ENCODE measurements at places on chromosomes 2 and 18. TPM values are rescaled to one million over a fixed set of nuclear protein-coding genes. Genes with fewer than 3 reads are reported as not detected.

DNA sequence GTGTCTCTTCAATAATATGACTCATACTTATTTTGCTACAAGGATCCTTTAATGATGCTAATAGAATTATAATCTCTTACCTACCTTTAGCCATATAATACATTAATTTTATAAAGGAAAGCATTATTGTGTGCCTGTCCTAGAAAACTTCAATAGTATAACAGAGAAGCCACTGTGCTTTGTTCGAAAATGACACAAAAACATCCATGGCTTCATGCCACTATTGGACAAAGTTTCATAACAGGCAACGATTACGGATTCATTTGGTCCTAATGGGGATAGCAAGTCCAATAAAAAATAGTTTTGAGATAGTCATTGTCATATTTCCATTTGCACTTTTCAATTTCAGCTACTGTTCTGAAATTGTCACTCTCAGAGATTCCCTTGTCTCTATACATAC lies 52.5 kb upstream of the CCDC150 start:
- DNase-seq = no peak
- peaks cover 2% of the 10 kb centered on the region for H3K36me3 ChIP-seq
- peaks cover 18% of the 10 kb centered on the region for H3K4me1 ChIP-seq
- H3K4me3 ChIP-seq = no peak overlapping the region
- no peak overlapping the region for H3K27ac ChIP-seq
- H3K27me3 ChIP-seq = no peaks in the 10 kb centered on the region

The MREG gene
- total RNA-seq = 26.8 TPM

DNA sequence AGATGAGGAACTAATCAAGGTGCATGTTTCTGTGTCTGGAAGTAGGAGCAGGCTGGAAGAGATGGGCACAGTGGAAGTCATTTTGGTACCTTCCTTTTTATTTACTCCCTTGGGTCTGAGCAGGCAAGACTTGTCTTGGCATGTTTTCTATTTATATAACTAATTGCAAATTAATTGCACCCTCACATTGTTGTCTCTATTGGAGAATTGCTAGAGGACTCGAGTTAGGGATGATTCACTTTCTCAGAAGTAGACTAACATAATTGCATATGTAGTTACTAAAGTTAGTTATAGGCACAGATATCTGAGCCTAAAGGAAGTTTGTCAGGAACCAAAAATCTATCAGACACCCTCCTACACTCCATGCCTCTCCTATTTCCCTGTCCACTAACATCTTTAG lies 92.8 kb upstream of the NRP2 start:
- no peak overlapping the region for H3K4me3 ChIP-seq
- peaks cover 1% of the 10 kb centered on the region for H3K36me3 ChIP-seq
- no peak for DNase-seq
- no peaks in the 10 kb centered on the region for H3K27me3 ChIP-seq
- no peak overlapping the region for H3K27ac ChIP-seq

GRCh38 chr2:239252801-239253200 lies 148.0 kb downstream of the HDAC4 start:
- H3K27ac ChIP-seq = no peak overlapping the region
- peaks cover 7% of the 10 kb centered on the region for H3K36me3 ChIP-seq
- no peak for DNase-seq
- H3K4me3 ChIP-seq = no peak overlapping the region
- H3K4me1 ChIP-seq = no peaks in the 10 kb centered on the region
- H3K27me3 ChIP-seq = no peaks in the 10 kb centered on the region

DNA sequence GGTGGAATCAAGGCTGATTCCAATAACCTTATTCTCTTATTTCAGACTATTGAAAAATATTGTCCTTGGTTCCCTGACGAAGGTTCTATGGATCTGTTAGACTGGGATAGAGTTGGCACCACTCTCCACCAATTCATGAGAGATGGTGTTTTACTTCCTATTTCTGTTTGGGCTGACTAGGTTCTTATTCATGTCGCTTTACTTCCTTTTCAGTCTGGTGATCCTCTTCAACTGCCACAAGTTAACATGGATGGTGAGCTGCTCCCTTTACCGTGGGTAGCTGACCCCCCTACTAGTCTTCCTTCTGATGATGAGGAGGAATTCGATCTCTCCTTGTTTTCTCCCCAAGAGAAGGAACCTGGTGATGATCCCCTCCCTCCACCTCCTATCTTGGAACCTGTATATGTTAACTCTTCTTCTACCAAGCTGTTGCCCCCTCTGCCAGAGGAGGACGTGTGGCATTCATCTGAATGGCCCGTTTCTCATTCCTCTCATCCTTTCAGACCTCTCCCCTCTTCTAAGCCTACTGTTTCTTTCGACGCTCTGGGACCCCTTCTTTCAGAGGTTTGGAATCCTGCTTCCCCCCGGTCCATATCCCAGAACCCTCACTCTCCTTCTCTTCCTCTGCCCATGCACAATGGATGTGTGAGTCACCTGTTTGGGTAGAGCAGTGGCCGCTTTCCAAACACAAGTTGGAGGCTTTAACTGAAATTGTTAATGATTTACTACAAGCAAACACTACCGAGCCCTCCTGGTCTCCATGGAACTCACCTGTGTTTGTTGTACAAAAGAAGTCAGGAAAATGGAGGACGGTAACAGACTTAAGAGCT lies 13.5 kb upstream of the CNOT11 start:
- no peaks in the 10 kb centered on the region for H3K27me3 ChIP-seq
- peak; percentile 44 for DNase-seq
- H3K27ac ChIP-seq = peak overlapping the region; percentile 99
- H3K4me1 ChIP-seq = peaks cover 43% of the 10 kb centered on the region
- H3K4me3 ChIP-seq = peak overlapping the region; percentile 64
- H3K36me3 ChIP-seq = peaks cover 28% of the 10 kb centered on the region

- no peak overlapping the region for H3K27ac ChIP-seq
- H3K27me3 ChIP-seq = no peaks in the 10 kb centered on the region
- H3K36me3 ChIP-seq = no peaks in the 10 kb centered on the region
- H3K4me1 ChIP-seq = peaks cover 6% of the 10 kb centered on the region
These were observed 274.1 kb upstream of the MC4R start for GRCh38 chr18:60646725-60647124.

- no peak for DNase-seq
- peaks cover under 1% of the 10 kb centered on the region for H3K4me1 ChIP-seq
- no peak overlapping the region for H3K4me3 ChIP-seq
- H3K36me3 ChIP-seq = no peaks in the 10 kb centered on the region
- no peak overlapping the region for H3K27ac ChIP-seq
These were observed 83.9 kb downstream of the LOXHD1 start for GRCh38 chr18:46573156-46573555.

GRCh38 chr2:81901017-81901416 lies 1596.5 kb upstream of the LRRTM1 start:
- H3K4me1 ChIP-seq = peaks cover 9% of the 10 kb centered on the region
- H3K27me3 ChIP-seq = no peaks in the 10 kb centered on the region
- H3K36me3 ChIP-seq = no peaks in the 10 kb centered on the region

DNA sequence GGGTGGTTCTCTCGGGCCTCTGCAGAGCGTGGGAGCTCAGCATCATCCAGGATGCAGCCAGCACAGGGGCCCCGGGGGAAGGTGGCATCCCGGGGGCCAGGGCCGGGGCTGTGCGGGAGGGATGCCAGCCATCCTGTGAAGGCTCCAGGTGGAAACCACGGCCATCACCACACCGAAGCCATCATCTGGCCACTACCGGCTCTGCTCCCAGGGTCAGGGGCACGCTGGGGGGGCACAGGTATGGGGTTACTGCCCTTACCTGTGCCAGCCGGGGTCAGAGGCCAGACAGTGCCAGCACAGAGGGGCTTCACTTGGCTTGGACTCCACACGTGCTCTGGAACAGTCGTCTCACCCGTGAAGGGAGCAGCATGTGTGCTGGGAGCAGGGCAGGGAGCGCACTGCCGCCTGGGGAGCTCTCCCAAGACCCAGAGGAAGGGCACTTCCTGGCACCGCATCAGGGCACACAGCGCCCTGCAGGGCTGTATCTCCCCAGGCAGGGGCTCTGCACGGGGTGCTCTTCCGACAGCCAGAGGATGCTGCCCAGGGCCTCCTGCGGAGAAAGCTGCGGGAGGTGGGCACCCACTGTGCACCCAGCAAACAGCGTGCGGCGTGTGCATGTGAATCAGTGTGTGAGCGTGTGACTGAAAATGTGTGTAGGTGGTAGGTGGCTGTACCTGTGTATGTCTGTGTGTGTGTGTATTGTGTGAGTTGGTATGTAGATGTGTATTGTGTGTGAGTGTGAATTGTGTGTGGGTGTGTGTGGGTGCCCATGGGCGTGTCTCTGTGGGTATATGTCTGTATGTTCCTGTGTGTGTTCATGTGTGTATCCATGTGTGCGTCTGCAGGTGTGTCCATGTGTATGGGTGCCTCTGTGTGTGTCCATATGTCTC lies 75.0 kb downstream of the PTGR3 start:
- no peak overlapping the region for H3K4me3 ChIP-seq
- DNase-seq = no peak

DNA sequence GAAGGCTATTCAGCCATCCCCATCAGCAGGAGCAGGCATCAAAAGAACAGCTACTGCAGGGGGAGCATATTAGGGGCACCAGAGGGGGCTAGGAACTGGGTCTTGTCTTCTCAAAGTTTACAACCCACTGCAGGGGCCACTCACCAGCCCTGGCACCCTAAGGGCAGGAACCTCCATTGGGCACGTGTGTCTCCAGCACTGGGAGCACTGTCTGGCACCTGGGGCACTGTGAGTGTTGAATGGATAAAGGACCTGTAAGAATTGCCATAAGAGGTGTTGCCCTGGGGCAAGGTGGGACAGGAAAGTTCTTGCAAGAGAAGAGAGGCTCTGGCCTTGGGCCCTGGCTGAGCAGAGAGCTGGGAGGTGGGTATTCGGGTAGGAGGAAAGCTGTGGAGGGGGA lies 1.4 kb upstream of the STEAP3 start:
- no peak overlapping the region for H3K27ac ChIP-seq
- peaks cover 2% of the 10 kb centered on the region for H3K4me1 ChIP-seq
- H3K36me3 ChIP-seq = no peaks in the 10 kb centered on the region
- peaks cover 60% of the 10 kb centered on the region for H3K27me3 ChIP-seq
- no peak for DNase-seq
- H3K4me3 ChIP-seq = no peak overlapping the region

DNA sequence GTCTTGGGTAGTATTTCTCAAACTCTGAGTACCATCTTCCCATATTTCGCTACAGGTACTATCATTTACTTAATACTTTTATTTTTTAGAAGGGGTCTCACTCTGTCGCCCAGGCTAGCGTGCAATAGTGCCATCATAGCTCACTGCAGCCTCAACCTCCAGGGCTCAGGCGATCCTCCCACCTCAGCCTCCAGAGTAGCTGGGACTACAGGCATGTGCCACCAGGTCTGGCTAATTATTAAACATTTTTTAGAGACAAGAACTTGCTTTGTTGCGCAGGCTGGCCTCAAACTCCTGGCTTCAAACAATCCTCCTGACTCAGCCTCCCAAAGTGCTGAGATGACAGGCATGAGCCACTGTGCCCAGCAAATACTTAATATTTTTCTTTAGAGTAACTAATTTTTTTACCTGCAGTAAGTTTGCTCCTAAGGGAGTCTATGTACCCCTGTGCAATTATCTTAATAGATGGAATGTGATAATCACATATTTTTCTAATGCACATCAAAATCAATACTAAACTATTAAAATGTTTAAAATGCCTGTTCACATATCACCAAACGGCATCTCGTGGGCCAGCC lies 100.6 kb upstream of the ST3GAL5 start:
- H3K27ac ChIP-seq = peak overlapping the region; percentile 74
- no peak overlapping the region for H3K4me3 ChIP-seq
- no peaks in the 10 kb centered on the region for H3K36me3 ChIP-seq
- no peaks in the 10 kb centered on the region for H3K27me3 ChIP-seq
- peaks cover 13% of the 10 kb centered on the region for H3K4me1 ChIP-seq
- DNase-seq = no peak

DNA sequence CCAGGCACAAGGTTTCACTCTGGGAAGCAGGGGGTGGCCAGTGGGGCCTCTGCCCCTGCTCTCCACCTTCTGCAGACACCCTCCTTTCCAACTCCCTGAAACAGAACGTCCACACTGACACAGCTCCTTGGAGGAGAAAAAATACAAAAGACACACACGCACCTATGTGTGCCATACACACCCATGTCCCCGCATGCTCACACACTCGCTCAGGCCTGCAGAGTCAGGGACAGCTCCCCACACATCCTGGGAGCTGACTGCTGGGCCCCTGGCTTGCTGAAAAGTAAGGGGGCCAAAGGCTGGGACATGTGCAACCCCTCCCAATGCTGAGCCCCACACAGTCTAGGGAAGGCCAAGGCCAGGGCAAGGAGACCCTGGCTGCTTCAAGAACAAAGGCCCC lies 200.5 kb downstream of the TNS1 start:
- no peaks in the 10 kb centered on the region for H3K36me3 ChIP-seq
- peaks cover 3% of the 10 kb centered on the region for H3K27me3 ChIP-seq
- H3K4me3 ChIP-seq = no peak overlapping the region
- DNase-seq = no peak

The TTR gene
- total RNA-seq = 150 TPM

The IWS1 gene
- 60.4 TPM for total RNA-seq

GRCh38 chr18:67766930-67767329 lies 250.4 kb upstream of the DSEL start:
- no peaks in the 10 kb centered on the region for H3K36me3 ChIP-seq
- no peaks in the 10 kb centered on the region for H3K4me1 ChIP-seq
- H3K27me3 ChIP-seq = no peaks in the 10 kb centered on the region
- H3K4me3 ChIP-seq = no peak overlapping the region
- DNase-seq = no peak

DNA sequence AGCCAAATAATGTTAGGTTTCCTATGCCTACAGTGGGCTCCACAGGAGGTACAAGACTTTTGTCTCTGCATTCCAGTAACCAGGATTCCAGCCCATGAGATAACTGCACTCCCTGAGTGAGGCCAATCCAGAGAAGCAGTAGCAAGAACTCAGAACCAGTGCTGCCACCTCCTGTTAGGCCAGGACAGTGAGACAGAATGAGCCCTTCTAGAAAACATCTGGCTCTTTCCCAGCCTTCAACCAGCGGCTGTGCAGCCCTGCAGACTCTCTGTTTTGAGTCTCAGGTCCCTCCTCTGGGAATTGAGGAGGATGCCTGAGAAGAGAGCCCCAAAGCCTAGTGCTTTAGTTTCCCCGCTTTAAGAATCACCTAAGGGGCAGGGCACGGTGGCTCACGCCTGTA lies 44.2 kb downstream of the ARID5A start:
- no peaks in the 10 kb centered on the region for H3K27me3 ChIP-seq
- no peak for DNase-seq
- H3K27ac ChIP-seq = no peak overlapping the region
- no peak overlapping the region for H3K4me3 ChIP-seq
- H3K36me3 ChIP-seq = peaks cover 1% of the 10 kb centered on the region

DNA sequence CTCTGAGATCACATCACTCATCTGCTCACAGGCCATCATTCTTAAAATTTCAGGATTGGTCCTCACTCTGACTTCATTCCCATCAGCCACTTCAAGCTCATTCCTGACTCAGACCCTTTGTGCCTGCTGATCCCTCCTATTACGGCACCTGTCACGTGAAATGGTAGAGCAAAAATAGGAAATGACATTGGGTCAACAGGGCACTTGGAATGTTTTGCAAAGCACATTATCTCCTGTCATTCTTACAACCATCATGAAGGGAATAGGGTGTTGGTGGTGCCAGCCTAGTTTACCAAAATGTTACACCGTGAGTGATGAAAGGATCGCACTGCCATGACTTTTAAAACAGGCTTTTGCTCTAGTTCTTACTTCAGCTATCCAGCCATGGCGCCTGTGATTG lies 61.1 kb downstream of the EIF5B start:
- H3K4me1 ChIP-seq = peaks cover 4% of the 10 kb centered on the region
- no peak for DNase-seq
- no peak overlapping the region for H3K4me3 ChIP-seq
- H3K36me3 ChIP-seq = peaks cover 31% of the 10 kb centered on the region
- no peak overlapping the region for H3K27ac ChIP-seq

The MAPRE3 gene
- 18.0 TPM for total RNA-seq

All from progenitor cell of endocrine pancreas (in vitro differentiated cells).